NCI-H146 (cell line): ENCODE measurements at places on chromosomes 3 and 15.

DNA sequence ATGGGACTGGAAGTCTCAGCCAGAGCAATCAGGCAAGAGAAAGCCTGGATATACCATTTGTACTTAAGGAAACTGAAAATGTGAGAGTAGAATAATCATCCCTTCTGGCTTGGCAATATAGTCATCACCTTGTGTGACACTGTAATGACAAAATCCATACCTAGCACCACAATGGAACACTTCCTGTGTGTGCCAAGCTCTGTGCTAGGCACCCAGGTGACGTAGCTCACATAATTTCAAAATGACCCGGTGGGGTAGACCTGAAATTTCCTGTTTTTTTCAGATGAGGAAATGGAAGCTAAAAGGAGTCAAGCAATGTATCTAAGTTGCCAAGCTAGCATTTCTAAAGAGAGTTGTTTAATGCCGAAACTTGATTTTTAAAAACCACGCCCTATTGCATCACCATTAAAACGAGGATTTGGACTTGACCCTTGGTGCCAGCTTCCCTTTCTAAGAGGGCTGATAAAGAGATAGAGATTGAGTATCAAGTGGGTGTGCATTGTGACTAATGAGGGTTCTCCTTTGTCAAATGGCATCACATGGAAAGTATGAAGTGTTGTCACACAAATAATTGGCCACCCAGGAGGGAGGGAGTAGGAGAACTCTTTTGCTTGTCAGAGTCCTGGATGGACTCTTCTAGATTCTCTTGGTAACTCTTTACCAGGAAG lies 141.3 kb upstream of the PDZRN3 start:
- peak; percentile 13 for DNase-seq

DNA sequence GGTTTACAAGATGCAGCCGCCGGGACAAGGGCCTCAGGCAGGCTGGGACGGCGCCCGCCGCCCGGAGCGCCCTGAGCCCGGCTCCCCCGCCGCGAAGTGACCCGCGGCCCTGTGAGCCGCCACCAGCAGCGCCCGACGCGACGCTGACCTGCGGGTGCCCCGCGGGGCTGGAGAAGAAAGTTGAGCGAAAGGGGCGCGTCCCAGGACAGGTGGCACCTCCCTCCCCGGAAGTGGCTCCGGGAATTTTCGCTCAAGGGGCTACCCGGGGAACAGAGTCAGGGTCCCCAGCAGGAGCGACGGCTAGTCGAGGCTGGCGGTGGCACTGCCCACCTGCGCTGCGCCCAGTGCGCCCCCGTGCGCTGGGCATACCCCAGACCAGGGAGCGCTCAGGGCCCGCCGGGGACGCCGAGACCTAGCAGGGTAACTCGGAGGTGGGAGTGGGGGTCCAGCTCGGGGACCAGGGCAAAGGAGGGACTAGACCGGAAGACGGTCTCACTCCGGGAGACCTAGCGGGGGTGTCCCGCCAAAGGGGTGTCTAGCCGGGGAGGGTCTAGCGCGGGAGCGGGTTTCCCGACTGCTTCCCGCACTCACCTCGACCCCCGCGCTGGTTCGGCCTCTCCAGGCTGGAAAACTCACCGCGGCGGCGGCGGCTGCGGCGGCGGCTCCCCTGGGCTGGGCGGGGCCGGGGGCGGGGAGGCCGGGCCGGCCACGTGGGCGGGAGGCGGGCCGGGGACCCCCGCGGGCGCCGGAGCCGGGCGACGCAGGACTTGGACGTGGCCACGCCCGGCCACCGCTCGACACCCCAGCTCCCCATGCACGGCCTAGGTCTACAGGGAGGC lies 18.4 kb downstream of the SPATA12 start:
- peak; percentile 69 for DNase-seq

DNA sequence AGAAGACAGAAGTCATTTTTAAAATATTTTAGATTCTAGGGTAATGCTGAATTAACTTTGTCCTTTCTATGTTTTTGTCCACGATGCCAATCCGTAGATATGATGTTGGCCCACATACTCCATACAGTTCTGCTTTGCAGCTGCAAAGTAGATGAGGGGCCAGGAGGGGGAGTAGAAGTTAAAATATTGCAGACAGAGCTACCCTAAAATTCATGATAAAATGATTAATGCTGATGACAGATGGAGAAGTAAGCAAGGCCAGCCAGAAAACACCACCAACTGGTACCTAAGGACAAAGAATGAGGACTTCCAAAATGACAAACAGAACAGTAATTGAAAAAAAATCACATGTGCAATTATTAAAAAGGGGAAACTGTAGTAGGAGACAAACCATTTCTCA lies 756.6 kb upstream of the ARPP21 start:
- no peak for DNase-seq

DNA sequence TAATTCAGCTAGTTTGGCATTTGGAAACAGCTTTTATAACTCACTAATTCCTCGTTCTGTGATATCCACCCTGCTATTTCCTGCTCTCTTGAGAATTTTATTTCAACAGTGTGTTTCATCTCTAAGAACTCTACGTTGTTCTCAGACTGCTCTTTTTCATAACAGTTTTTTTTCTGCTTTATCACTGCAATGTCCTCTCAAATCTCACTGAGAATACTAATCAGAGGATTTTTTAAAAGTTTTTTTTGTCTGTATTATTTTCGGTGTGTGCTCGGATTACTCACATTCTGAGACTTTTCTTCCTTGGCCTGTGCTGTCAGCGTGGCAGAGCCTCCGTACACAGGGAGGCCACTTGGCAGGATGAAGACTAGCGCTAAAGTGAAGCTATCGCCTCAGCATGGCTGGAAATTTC lies 59.4 kb upstream of the NEO1 start:
- DNase-seq, result no peak

DNA sequence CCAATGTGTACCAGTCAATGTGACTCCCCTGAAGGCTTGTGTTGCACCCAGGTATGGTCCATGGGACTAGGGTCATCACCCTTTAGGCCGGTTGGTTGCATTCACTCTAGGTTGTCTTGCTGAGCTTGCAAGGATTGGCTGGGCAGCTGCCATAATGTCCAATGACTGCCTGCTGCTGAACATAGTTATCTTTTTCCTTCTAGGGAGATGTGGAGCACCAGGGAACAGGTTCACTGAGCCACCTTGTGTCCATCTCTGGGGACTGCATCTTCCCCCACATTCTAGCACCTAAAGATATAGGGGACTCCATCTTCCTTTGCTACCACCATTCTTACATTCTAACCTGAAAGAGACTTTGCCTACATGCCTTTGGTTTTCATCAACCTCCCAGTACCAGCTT lies 580.4 kb upstream of the TBL1XR1 start:
- DNase-seq, result peak; percentile 88

DNA sequence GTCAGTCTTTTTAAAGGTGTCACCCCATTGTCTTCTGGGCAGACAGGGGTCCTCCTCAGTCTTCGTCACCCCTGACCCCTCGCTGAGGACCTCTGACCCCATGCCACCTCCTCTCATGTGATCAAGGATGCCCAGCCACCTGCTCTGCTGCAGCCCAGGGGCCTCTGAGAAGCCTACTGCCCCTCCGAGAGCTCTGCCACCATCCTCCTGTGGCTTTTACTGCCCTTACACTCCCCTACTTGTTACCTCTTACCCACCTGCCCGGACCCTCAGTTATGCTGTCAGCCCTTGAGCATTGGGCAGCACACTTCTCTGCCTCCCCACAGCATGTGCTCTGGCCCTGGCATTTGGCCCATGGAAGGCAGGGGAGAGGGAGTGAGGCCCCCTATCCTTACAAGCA lies 123.2 kb downstream of the LRRK1 start:
- no peak for DNase-seq

- no peak for DNase-seq
These were observed 73.7 kb upstream of the ZPLD1 start for GRCh38 chr3:102361101-102361500.

DNA sequence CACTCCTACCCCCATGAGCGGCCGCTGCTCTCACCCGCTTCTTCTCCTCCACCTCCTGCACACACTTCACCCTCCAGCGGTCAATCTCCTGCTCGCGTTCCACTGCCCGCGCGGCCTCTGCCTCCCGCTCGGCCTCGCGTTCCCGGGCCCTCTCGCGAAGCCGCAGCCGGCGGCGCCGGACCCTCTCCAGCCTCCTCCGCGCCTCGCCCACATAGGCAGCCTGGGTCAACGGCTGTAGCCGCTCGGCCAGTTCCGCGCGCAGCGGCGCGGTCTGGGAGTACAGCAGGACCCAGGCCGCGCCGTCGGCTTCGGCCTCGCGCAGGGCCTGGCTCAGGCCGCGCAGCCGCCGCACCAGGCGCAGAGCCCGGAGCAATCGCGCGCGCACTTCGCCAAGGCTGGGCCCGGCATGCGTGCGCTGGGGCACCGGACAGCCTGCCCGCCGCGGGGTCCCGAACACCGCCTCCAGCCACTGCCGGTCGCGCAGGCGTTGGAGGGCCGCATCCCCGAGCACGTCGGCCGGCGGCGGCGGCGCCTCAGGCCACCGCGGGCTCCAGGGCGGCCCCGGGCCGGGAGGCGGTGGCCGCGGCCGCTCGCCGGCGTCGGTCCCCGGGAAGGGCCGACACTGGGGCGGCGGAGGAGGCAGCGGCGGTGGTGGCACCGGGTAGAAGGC lies 595 bp downstream of the PDCD7 start:
- peak; percentile 43 for DNase-seq

DNA sequence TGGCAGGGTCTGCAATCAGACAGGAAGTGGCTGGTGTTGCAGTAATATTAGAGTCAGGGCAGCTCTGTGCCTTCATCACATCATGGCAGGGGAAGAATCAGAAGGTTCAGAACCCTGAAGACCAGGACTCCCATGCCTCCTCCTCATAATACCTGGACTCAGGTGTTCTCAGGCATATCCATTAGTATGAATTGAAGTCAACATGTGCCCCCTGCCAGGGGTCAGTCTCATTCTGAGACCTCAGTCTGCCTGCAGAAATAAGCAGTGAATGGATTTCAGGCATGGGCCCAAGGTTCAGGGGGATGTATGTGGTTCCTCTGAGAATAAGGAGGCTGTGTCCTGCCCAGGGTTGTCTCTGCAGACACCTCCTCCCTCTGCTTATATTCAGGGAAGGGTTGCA lies 74.2 kb downstream of the SPSB4 start:
- no peak for DNase-seq

DNA sequence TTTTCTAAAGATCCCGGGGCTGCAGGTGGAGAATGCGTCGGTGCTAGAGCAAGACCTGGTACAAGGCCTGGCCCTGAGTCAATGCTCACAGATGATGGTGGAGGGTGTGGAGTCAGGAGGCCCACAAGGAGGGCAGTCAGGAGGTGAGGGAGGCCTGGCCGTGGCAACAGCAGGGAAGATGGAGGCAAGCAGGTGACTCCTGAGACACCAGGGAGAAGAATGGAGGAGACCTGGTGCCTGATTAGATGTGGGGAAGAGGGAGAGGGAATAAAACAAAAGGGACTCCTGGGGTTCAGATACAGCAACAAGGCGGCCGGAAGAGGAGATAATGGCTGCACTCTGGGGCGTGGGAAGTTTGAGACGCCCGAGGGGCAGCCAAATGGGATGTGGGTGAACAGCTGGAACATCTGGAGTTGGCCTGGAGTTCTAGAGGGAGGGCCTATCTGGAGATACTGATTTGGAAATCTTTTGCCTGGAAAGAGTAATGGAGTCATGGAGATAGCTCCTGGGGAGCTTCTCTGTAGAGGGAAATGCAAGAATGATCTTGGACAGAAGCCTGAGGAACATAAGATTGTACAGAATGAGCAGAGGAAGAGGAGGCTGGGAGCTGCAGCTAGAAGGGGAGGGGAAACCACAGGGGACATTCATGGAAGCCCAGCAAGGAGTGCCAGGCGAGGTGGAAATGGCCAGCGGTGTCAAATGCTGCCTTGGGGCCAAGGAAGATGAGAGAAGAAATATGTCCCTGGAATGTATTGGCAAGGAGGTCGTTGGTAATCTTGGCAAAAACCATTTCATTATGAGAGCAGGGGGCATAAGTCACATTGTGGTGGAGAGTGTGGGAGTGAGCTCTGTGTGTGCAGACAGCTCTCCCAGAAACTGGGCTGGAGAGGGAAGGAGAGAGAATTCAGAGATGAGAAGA lies 67.5 kb upstream of the CORO2B start:
- no peak for DNase-seq

DNA sequence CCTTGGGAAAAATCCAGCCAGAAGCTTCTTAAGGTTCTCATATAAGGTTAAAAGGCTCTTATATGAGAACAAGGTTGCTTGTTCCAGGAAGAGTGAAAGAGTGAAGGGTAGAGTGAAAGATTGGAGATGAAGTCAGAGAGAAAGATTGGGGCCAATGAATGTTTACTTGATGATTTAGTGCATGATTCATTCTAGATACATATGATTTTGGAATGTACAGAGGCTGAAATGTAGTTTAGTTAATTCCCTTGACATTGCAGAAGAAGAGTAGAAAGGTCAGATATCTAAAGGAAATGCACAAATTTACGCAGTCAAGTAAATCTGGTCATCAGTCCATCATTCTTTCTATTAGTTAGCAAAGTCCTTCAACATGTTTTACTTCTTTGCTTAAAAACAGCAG lies 619.8 kb upstream of the ZNF717 start:
- no peak for DNase-seq

DNA sequence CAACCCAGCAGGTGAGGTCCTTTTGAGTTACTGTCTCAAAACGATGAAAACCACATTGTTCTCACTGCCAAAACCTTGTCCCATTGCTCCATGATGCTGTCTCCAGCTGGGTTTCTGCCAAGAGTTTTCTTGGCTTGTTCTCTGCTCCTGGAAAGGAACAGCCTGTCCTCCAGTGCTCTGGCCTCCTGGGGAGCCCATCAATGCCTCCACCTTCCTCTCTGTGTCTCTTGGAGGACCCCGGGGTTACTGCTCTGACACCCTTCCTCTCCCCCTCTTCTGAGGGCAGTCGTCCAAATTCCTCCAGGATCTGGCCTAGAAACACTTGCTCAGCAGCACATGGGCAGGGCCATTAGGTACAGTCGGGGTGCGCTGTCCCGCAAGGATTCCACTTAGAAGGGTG lies 63.9 kb upstream of the RGMA start:
- no peak for DNase-seq

GRCh38 chr15:90013503-90013937 lies 12.4 kb downstream of the ZNF710 start:
- no peak for DNase-seq

DNA sequence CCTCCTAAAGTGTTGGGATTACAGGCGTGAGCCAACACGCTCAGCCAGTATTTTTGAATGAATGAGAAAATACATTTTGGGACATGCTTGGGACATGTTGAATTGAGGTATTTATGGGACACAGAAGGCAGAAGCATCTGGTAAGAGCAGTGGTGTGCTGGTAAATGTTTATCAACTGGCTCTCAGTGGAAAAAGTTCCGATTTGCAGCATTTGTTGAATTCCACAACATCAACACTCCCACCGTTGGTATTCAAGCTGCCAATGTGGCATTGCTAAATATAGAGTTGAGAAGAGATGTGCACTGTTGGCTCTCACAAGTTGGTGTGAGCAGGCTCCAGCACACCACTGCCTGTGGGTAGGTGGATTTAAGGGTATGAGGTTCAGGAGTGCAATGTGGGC lies 35.8 kb upstream of the LRRFIP2 start:
- DNase-seq, result no peak

GRCh38 chr3:136584728-136585127 lies 167.4 kb downstream of the STAG1 start:
- DNase-seq, result no peak

- no peak for DNase-seq
These were observed 40.6 kb downstream of the ADIPOQ start for GRCh38 chr3:186882881-186883685.
